ENCODE measurements at places on chromosomes 16 and 17. TPM values are rescaled to one million over a fixed set of nuclear protein-coding genes. Genes with fewer than 3 reads are reported as not detected.

The IRX6 gene
- not detected for total RNA-seq

The KRTAP1-5 gene
- not detected for total RNA-seq

The SLC52A1 gene
- total RNA-seq = 0.50 TPM

The FOXN1 gene
- total RNA-seq = not detected

The HID1 gene
- 3.8 TPM for total RNA-seq

The KRT20 gene
- not detected for total RNA-seq

The SULT1A4 gene
- 1.9 TPM for total RNA-seq

The RBBP6 gene
- total RNA-seq = 44.4 TPM

The HSD17B2 gene
- total RNA-seq = 2.4 TPM

The RPRML gene
- not detected for total RNA-seq

The ADAMTS18 gene
- under 0.01 TPM for total RNA-seq
